ENCODE measurements at places on chromosomes 13 and 19.

GRCh38 chr13:95035311-95036109 is 265.7 kb downstream of the ABCC4 start:
- DNase-seq, result no peak

DNA sequence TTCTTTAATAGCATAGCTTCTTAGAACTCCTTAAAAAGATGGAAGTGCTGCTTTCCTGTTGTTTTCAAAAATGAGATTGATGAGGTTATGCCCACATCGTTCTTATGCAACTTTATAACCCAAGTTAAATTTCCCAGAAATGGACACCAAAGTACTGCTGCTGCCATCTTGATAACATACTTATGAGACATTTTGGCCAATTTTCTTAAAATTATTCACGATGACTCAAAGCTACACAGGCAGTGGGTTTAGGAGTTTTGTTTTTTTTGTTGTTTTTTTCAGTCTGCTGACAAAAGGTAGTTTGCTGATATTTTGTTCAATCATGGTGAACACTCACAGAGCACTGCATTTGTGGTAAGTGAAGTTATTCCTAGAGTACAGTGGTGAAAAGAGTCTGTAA is 54.9 kb upstream of the RFC3 start:
- no peak for DNase-seq

DNA sequence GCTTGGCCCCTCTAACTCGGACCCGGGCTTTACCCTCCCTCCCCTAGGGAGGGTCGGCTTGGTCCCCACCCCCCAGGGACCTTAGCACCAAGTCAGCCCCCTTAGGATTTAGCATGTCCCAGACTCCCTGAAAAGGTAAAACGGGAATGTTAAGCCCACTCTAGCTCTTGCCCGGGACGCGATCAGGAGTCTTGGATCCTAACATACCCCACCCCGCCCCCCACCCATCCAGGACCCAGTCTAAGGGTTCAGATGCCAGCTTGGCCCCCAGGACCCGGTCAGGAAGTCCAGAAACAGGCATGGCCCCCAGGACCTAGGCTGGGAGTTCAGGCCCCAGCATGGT is 437 bp downstream of the EPOR start:
- DNase-seq, result no peak

- no peak for DNase-seq
Observed at GRCh38 chr13:98156259-98156658, 13.4 kb downstream of the FARP1 start.
